ENCODE measurements at places on chromosomes 1 and 21.

GRCh38 chr1:112445596-112445995 lies 49.6 kb downstream of the CTTNBP2NL start:
- no peak for DNase-seq

DNA sequence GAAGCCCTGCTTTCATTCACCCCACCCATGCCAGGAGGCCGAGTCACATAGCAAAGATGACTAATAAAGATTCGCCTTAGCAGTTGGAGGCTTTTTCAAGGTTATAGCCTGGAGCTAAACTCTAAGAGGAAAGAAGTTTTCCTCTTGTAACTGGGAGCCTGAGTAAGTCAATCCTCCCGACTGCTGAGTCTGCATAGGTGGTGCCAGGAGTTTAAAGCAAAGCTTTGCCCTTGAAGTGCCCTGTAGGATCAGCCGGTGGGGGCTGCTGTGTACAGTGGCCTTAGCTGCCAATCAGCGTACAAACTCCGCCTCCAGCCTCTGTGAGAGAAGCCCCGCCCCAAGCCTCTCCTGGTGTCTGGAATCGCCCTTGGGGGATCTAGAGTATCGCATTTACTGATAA lies 147.5 kb upstream of the SPATA6 start:
- DNase-seq: no peak

DNA sequence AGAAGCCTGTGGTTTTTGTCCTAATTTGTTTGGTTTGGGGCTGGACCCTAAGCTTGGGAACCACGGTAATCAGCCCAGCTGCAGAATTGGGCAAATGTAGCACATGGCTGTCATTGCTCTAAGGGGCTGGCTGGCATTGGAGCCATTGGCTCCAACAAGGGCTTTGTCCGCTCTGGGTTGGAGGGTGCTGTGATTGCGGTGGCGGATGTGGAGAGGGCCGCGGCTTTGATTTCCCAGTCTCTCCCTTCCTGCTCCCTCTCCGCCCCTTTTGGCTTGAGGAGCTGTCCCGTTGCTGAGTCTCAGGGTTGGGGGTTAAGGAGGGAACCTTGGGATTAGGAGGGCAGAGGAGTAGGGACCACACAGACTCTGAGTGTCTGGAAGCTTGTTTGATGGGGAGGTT lies 91.7 kb upstream of the CD34 start:
- no peak for DNase-seq

- DNase-seq: no peak
Observed at GRCh38 chr1:25183126-25183980, 48.9 kb downstream of the SYF2 start.

DNA sequence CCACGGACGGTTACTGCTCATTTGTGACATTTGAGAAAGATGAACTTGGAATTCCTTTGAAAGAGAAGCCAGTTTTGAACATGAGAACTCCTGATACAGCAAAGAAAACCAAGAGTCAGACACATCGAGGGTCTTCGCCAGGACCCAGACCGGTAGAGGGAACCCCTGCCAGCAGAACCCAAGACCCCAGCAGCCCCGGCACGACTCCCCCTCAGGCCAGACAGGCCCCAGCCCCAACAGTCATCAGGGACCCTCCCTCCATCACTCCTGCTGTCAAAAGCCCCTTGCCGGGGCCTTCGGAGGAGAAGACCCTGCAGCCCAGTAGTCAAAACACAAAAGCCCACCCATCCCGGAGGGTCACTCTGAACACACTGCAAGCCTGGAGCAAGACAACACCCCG lies 27.7 kb downstream of the CHAF1B start:
- no peak for DNase-seq

- no peak for DNase-seq
Observed at GRCh38 chr1:75330624-75331023, 196.4 kb downstream of the LHX8 start.

Measured in CD4-positive, alpha-beta T cell treated with Interferon alpha-2 for 1 hour (primary cell).